Activated gamma-delta T cell treated with anti-CD3 and anti-CD28 coated beads, Interleukin-2, amount 50 U/mL, for 16 hours (primary cell): ENCODE measurements at places on chromosomes 7 and 10.

GRCh38 chr10:1419796-1420610 lies 317.3 kb downstream of the ADARB2 start:
- DNase-seq = no peak

DNA sequence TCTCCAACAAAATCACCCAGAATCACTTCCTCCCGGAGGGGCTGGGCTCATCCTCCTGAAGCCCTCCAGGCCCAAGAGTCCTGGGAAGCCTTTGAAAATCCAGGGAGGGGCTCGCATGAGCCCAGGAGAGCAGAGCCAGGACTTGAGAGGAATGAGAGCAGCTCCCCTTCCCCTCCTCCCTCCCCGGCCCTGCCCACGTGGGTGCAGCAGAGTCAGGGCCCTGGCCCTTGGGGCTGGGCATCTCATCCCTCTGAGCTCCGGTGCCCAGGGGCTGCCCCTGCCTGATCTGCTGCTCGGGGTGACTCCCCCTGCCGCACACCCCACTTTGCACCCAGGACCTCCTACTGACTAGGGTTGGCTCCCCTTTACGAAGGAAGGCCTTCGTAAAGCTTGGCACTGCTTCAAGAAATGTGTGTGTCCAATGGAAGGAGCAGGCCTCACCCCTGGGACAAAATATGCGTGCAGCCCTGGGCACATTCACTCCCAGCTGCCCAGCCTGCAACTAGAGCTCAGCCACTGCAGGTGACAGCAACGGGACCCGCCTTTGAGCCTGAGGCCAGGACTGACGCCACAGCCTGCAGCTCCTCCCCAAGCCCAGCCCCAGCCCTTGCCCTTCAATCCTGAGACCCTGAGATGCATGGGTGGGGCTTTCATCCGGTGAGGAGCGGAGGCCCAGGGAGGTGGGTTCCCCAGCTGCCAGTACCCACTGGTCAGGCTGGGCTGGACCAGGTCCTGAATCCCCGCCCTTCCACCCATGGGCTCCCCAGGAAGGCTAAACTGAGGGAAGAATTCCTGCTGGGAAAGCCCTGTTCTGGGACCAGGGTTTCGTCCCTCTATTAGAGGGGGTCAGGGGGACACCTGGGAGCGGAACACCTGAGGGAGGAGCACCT lies 21.8 kb downstream of the PWWP2B start:
- no peak for DNase-seq

- DNase-seq = no peak
These were observed 1193.9 kb downstream of the DNAJB9 start for GRCh38 chr7:109763611-109764010.

- DNase-seq = no peak
These were observed 163.4 kb upstream of the NFE2L3 start for GRCh38 chr7:25988640-25989039.

GRCh38 chr10:20267734-20268133 lies 451.5 kb downstream of the PLXDC2 start:
- no peak for DNase-seq

GRCh38 chr7:65946904-65947303 lies 35.1 kb downstream of the GUSB start:
- no peak for DNase-seq

DNA sequence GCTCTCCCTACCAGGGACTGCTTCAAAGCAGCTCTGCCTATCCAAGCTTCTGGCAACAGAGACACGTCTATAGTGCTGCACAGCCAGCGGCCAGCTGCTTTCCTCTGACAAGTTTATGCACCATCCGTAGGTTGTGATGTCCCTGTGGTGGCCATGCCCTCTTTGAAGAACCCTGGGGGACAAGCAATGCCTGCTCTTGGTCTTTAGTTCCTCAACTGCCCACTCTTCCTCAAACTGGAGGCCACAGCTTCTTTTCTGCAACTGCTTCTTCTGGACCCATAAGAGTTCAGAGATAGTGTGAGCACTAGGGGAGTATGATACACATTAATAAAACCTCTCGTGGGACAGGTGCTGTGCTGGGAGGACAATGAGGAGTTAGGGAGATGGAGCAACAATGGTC lies 164.9 kb downstream of the ELMO1 start:
- DNase-seq = no peak

GRCh38 chr7:2273866-2274265 lies 31.8 kb downstream of the NUDT1 start:
- no peak for DNase-seq

GRCh38 chr10:42850931-42851330 lies 68.3 kb downstream of the BMS1 start:
- no peak for DNase-seq

GRCh38 chr7:33661430-33662160 lies 243.7 kb upstream of the BMPER start:
- no peak for DNase-seq

- DNase-seq = no peak
These were observed 110.7 kb downstream of the RNF32 start for GRCh38 chr7:156751319-156751718.

DNA sequence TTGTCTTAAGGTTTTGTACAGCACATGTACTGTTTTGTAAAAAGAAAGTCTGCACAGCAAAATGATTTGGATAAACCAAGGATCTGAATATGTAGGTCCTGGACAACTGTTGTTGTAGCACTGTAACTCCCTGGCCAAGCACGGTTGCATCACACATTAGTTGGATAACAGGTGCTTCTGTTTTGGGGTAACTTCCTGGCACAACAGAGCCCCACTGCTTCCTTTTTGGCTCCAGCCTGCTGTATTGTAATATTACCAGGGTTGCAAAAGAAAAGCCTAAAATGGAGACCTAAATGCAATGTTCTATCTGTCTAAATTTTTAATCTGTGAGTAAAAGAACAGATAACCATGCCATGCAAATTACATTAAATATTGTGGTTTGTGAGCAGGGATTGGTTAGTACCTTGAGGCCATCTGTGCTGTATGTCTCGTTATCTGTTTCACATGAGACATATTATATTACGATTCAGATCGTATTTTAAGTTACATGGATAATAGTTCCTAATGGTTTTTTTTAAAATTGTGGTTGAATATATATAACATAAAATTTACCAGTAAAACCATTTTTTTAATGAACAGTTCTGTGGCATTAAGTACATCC lies 27.5 kb upstream of the WAC start:
- no peak for DNase-seq

DNA sequence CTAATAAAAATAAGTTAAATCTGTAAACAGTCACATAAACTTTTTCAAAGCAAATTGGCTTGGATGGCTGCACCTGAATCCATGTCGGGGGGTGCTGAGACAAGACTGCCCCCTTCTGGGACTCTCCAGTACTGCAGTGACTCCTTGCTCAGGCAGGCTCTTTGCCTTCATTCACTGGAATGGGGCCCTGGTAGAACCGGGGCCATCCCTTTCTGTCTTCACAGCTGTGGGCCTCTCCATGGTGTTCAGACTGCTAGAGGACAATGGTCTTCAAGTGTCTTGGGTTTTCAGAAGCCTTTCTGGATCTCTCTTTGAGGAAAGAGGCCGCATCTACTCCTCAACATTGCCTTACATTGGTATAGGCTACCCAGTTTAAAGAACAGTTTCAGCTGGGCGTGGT lies 16.1 kb upstream of the IMPDH1 start:
- DNase-seq = peak; percentile 58

DNA sequence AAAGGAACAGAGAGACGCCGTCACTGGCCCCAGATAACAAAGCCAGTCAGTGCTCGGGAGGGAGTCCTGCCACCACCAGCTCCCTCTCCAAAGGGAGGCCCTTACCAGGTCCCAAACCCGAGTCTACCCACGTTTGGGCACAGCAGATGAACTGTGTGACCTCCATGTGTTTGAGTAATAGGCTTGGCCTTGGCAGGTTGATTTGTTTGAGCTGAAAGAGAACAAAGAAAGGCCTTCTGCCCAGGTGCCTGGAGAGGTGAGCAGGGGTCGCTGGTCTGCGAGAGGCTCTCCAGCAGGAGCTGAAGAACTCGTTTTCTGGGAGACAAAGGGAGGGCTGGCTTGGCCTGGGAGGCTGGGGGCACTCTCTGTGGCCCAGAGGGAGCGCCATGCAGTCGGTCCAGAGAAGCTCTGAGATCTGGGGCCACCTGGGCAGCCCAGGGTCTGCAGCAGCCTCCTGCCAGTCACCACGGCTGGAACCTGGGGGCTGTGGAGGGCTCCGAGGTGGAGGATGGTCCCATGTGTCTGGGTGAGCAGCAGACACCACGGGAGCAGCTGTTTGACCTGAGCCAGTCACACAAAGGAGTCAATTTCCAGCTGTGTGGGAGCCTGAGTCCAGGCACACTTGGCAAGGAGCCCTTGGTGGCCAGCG lies 99.7 kb downstream of the PAXIP1 start:
- DNase-seq = no peak

GRCh38 chr10:78450807-78451485 lies 417.3 kb downstream of the RPS24 start:
- no peak for DNase-seq

DNA sequence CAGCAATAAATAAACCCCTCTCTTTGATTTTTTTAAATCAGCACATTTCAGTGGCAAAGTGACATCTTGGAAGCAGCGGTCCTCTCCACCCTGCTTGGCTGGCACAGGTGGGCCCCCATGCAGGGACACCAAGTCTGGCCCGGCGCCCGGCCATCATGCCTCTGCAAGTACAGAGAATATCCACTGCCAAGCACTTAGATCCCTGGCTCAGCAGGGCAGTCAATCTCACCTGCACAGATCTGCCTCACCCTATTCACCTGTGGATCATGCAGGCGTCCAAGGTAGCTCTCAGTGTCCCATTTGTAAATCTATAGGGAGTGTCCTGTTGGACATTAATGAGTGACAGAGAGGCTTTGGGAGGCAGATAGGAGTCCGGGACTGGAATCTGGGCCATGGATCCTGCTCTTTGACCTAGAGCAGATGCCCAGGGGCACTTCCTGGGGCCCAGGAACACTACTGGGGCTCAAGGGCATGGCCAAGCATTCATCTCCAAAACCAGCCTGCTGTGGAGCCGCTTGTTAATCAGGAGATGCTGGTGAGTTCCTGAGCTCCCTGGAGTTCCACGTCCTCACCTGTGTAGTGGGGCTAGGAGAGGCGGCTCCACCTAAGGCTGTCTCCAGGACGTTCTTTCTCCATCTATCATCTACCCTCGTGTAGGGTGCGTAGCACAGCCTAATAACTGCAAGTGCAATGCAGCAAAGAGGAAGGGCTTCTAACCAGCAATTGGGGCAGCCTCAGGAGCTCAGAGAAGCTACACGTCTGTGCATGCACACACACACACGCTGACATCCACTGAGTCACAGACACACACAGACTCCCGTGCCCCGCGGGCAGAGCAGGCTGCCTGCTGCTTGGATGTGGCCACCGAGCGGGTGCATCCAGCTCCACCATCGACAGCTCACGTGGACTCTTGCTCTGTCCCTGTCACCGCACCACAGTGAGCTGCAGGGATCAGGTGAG lies 123.6 kb downstream of the OAT start:
- DNase-seq = no peak

DNA sequence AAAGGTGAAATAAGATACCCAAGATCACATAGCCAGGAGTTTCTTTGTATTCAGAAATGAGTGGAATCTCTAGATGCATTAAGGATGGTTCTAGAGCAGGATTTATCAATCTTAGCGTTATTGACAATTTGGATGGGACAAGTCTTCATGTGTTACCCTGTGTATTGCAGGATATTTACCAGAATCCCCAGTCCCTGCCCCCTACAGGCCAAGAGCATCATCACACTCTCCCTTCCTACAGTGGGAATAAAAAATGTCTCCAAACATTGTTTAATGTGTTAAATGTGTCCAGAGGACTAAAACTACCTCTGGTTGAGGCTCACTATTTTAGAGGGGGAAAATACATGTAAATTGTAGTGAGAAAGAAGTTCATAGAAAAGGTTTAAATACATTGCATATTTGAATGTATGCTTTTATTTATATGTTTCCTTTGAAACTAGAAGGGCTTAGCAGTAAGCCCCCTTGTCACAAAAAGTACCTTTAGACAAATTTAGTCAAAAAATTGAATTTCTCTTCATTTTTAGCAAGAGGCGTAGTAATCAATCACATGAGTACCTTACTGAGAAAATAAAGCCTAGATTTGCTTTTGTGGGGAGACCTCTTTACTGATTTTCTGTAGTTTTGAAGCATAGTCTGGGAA lies 141.2 kb downstream of the MLLT10 start:
- DNase-seq = no peak

DNA sequence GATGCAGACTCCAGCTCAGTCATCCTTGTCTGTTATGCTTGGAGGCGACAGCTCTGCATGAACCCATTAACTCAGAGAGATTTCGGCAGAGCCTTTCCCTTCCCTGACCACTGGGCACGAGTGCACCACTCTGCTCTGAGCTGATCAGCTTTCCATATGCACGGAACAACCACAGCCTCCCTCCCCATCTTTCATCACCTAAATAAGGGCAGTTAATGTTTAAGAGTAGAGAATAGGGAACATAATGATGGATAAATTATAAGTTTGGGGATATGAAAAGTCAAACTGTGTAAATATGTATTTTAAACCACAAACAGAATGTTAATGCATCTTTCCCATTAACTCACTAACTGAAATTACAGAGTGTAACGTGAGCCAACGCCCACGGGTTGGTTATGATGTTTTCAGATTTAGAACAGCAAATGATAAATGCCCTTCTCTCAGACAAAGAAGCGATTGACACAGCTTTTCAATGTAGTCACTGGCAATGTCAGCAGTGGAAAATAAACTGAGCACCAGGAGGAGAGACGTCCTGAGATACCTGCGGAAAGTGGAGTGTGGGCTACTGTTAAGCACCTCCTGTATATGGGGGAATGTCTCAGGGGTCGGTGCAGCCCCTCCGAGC lies 658.2 kb downstream of the LRMDA start:
- DNase-seq = no peak
